ENCODE measurements at places on chromosomes 5 and 9.
A peak's percentile ranks its signal among the peaks of the same experiment; 100 is the strongest.

DNA sequence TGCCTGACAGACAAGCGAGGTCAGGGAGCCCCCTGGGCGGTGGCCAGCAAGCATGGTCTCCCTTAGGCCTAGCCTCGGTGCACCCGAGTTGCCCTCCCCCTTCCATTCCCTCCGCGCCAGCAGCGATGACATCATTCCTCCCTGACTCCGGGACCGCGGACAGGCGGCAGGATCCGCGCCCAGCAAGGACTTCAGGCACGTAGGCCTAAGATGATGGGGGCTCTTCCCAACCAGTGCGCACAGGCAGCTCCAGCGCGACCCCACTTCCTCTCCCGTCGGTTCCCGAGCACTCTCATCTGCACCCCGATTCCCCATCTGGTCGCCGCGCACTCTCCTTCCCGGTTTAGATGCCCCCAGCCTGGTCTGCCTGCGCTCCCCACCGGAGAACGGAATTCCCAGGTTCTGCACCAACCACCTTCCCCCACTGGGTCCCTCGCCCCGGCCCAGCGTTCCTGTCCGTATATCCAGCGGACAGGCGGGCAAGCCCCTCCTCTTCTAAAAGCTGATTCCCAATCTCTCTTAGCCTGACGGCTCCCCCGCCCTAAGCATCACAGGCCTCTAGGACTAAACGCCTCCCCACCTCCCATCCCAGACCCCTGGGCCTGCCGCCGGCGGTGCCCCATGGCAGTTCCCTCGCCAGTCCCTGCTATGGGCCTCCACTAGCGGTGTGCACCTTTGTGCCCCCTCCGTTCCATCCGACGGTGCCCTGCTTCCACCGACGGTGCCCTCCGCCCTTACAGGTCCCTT is 931 bp downstream of the FAM219A start:
- peak; percentile 85 for DNase-seq

DNA sequence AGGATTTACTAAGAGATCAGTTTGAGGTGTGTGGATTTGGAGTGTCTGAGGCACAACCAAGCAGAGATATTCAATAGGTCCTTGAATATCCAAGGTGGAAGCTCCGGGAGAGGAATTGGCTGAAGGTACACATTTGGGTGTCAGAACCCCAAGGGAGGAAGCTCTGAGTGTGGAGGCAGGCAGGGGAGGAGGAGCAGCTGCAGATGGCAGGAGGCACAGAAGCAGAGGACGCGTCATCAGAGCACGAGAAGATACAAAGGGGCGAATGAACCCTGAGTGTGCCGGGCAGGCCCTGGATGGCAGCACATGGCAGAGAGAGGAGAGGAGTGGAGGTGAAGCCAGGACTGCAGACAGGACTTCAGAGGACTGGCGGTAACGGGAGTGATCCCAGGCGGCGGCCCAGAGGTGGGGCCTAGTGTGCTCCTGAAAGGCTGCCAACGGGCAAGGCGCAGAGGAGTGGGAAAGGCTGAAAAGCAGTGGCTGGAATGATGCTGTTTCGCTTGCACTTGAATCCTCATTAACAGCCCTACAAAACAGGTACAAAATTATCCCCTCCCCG is 179.8 kb downstream of the FANCC start:
- DNase-seq: no peak

DNA sequence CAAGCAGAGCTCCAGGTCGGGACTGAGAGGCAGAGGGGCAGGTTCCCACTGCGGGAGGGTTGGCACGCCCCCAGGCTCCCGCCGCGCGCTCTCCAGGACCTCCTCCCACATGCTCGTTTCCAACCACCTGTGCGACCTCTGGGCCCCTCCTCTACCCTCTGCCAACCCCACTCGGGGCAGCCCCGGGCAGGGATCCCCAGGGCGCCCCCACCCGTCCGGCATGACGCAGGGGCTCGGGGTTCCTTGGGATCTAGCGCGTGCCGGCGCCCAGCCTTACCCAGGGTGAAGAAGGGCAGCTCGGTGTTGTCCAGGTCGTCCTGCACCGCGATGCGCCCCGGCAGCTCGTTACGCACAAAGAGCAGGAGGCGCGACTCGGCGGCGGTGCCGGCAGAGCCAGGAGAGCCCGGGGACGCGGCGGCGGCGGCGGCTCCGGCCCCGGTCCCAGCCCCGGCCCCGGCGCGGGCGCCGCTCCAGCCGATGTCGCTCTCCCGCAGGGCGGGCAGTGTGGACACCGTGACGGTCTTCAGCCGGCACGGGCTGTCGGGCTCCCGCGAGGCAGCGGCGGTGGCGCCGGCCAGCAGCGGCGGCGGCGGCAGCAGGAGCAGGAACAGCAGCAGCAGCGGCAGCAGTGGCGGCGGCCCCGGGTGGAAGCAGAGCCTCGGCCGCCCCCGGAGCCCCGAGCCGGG is 494 bp downstream of the ASTN2 start:
- peak; percentile 41 for DNase-seq

- DNase-seq: no peak
These were observed 1215.0 kb upstream of the CDH9 start for GRCh38 chr5:28253431-28253830.

GRCh38 chr5:172929371-172929838 is 29.8 kb upstream of the RPL26L1 start:
- DNase-seq: peak; percentile 78

DNA sequence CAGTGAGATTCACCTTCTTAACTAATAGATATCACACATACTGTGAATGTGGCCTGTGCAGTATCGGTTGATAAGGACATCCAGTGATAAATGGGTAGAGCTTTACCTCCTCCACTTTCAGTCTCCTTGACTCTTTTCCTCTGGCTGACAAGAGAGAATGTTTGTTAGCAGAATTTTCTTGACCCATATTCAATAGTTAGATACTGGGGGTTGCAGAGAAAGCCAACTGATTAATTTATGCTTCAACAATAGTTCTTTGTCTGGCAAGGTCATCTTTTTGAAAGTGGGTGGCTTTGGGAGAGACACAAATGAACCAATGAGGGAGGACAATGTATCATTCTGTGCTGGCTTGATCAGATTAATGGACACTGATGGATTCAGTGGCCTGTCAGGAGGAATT is 30.3 kb downstream of the TTC23L start:
- DNase-seq: no peak

DNA sequence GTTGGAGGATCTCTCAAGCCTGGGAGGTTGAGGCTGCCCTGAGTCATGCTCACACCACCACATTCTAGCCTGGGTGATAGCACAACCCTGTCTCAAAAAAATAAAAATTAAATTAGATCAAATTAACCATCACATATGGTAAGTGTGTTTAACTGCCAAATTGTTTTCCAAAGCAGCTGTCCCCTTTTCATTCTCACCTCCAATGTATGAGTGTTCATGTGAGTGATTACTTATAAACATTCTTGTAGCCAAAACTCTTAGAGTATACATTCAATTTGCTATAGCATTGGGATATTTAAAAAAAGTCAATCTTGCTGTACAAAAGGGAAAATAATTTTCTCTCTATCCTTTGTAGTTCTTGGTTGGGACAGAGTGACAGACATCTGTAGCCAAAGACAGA is 53.4 kb upstream of the SNAPC3 start:
- no peak for DNase-seq

DNA sequence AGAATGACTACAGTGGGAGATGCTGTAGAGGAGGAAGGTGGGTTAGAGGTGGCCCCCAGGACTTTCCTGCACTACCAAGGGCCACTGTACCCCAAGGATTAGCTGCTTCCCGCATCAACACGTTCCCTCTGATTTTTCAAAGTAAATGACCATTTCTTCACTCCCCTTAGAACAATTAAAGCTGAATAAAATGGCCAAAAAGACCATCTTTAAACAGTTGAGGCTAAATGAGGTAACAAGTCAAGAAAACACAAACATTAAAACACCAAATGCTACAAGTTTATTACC is 740 bp upstream of the ERAP1 start:
- no peak for DNase-seq

GRCh38 chr9:117325110-117325731 is 89.6 kb downstream of the ASTN2 start:
- no peak for DNase-seq

GRCh38 chr5:132263548-132264261 is 6.2 kb downstream of the PDLIM4 start:
- peak; percentile 89 for DNase-seq

GRCh38 chr9:27771803-27772545 is 198.7 kb upstream of the C9orf72 start:
- DNase-seq: no peak

DNA sequence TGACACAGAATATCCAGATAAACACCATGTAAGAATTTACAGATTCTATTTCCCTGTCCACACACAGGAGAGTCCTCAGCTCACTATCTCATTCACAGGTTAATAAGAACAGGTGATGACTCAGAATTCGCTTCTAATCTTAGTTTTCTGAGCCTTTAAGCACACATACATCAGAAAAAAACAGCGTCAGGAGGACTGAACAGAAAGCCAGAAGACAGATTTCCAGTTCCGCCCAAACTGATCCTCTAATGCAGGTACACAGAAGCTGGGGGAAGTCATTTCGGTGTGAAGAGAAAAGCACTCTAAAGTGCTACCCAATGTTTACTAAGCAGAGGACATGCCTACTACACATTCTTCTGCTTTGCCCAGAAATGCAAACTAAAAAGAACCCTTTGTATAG is 1.6 kb downstream of the CEMIP2 start:
- DNase-seq: no peak

- no peak for DNase-seq
These were observed 116.0 kb downstream of the NMUR2 start for GRCh38 chr5:152288917-152289595.

DNA sequence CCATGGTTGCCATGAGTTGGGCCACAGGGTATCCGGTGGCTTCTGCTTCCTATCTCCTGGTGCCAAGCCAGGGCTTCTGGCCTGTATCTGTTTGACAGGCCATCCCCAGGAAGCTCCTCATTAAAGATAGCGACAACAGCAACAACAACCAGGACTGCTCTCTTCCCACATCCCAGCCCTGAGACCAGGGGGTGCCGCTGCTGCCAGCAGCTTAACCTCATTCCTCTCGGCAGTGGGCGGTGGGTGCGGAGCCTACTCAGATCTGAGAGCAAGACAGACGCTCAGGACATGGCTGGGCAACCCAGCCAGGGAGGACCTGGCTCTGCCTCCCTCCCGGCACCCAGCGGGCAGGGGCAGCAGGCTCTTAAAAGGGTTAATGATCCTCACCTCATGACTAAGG is 98.3 kb downstream of the PSD2 start:
- no peak for DNase-seq

GRCh38 chr9:27943501-27943900 is 370.2 kb upstream of the C9orf72 start:
- DNase-seq: no peak

DNA sequence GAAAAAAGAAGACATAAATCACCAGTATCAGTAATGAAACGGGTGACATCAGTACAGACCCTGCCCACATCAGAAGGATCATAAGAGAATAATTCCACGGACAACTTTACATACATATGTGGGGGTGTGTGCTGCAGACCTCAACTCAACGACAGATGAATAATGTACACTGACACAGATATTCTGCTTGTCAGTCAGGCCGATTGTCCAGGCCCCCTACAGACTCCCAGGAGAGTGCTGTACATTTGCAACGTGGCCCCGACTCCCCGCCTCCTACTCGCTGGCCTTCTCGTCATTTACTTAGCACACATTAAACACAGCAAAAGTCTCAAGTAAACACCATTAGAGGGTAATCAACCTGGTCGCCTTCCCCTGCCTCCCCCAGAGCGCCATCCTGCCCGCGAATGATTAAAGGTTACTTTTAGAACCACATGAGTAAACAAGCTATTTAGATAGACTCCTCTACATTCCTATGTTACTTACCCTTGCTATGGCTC is 3.5 kb upstream of the TMED9 start:
- no peak for DNase-seq

GRCh38 chr5:67050125-67050524 is 146.5 kb downstream of the CD180 start:
- DNase-seq: no peak

GRCh38 chr5:122458278-122458872 is 146.3 kb downstream of the SNCAIP start:
- DNase-seq: peak; percentile 18

- DNase-seq: no peak
These were observed 2.6 kb upstream of the HINT1 start for GRCh38 chr5:131167615-131168014.

DNA sequence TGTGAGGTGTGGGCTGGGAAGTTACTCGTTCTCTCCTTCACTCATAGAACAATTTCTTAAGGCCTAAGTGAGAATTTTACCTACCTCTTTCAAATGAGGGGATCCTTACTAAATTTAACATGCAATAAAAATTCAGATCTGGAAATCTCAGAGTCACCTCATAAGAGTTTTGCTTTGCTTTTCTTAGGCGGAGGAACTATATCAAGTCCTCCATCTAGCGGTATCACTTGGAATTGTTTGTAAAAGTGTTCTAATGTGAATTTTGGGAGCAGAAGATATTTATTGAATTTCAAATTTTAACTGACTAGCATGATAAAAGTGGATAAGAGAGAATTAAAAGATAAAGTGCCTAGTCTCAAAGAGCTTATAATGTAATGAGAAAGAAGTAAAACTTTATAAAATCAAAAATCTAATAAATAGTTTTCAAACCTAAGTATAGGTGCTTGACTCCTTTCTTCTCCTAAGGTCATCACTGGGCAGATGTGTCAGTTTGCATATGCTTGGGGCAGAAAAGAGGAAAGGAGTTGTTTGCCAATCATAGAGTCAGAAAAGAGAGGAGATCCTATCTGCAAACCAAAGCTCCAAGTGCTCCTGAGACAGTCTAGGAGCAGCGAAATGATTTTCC is 145.7 kb upstream of the DAB2 start:
- DNase-seq: peak; percentile 30

GRCh38 chr5:112637343-112637742 is 100.3 kb upstream of the APC start:
- no peak for DNase-seq

DNA sequence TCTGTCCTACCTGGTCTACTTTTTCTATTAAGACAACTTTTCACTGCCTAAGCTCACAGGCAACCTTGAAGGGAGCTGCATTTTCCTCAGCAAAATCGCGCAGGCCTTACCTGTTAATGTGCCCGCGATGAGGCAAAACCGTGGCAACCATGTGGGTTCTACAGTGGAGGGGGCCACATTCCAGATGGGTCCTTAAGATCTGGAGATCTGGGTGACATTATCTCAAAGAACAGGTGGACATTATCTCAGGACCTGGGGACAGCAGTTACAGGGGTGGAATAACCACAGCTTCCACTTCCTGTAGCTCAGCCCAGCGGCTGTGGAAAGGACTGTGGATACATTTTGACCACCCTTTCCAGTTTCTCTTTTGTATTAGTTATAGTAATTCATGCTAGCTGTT is 112.8 kb upstream of the PTCH1 start:
- DNase-seq: no peak

- DNase-seq: no peak
These were observed 178.5 kb downstream of the ADAMTS12 start for GRCh38 chr5:33713136-33713765.

DNA sequence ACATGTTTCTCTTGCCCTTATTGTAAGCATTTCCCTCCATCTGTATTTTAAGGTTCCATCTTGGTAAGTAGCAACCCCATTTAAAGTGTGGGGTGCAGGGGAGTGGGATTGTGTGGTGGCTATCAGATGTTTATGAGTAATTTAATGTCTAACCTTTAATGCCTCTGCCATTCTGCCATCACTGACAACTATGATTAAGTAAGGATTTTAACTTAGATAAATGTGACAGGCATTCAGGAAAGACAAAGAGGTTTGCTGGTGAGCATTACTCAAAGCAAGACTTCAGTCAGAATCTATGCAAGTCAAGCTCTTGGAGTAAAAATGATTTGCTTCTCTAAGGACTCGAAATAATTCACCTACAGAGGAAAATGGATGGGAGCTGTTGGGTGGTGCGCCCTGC is 143.0 kb downstream of the NXNL2 start:
- DNase-seq: no peak

- DNase-seq: no peak
These were observed 63.6 kb upstream of the TNPO1 start for GRCh38 chr5:72752909-72753308.

- no peak for DNase-seq
These were observed 3.0 kb downstream of the ATOX1 start for GRCh38 chr5:151755383-151755782.

All from AG08396 (cell line).